SK-N-DZ (cell line): ENCODE measurements at places on chromosomes 7 and 10.

- DNase-seq = peak; percentile 35
Measured at GRCh38 chr7:123601530-123601929, at the start of gene ASB15. TSS of gene ASB15 (plus strand) at chr7:123601821. CDS start at chr7:123614503, 12,682 bp downstream.

- DNase-seq = no peak
Measured at GRCh38 chr7:50411332-50411731, 38.8 kb downstream of the FIGNL1 start.

- DNase-seq = no peak
Measured at GRCh38 chr10:114110174-114110972, 63.6 kb downstream of the CCDC186 start.

DNA sequence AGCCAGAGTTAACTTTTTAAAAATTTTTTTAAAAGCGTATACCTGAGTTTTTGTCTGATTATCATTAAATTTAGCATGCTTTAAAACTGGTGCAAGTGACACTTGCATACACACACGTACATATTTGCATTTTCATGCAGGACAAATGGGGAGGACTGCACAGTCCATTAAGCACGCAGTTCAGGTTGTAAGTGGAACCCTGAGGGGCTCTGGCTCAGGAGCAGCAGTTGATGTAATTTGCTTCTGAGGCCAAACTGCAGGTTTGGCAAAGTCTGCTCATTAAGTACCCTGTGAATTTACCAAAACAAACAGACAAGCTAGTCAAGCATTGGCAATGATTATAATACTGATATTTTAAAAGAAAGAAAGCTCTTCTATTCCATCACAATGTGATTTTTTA lies 215.8 kb upstream of the PFKP start:
- no peak for DNase-seq

DNA sequence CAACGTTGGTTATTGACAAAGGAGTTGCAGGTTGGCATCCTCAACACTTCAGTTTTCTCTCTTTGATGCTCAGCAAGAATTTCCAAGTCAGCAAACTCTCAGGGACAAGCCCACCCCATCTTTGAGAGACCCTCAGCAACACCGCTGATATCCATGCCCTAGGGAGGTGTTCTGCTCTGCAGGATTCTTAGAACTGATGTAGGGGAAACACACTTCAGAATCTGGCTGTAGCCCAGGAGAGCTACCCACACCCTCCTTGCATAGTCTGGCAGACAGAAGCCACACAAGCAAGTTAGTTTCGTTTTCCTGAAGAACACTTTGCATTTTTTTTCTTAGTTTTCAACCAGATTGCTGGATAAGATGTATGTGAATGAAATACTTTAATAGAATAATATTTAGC lies 822 bp downstream of the SAMD9L start:
- DNase-seq = no peak

DNA sequence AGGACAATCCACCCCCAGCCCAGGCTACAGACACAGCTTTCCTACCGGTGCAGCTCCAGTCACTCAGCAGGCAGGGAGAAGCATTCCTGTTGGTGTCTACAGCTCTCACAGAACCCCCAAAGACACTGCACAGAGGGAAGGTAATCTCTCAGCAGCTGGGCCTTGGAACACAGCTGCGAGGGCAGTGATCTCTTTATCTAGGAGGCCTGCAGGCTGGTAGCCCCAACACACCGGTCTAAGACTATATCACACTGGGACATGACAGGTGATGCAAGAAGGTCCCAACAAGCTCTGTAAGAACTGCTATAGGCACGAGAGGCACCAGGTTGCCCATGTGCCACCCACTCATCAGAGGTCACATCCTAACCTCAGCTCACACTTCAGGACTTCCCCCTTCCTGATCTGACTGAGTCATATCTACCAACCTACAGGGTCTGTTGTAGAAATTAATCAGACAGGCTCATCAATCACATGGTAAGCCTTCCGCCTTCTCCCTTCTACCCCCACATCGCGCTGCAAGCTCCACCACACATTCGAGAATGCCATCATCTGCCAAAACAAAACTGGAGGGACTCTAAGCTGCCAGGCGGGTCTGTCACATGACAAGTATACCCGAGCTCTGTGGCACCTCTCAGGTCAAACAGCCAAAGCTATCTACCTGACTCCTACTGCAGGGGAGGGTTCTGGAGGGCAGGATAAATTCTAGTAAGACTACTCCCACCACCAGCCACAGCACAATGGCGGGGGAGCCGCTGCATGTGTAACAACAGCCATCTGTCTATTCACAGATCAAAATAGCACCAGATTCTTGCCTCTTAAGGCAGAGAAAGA lies 26.1 kb downstream of the FAM53B start:
- DNase-seq = no peak
